Natural killer cell (primary cell): ENCODE measurements at places on chromosomes 11 and 22.

DNA sequence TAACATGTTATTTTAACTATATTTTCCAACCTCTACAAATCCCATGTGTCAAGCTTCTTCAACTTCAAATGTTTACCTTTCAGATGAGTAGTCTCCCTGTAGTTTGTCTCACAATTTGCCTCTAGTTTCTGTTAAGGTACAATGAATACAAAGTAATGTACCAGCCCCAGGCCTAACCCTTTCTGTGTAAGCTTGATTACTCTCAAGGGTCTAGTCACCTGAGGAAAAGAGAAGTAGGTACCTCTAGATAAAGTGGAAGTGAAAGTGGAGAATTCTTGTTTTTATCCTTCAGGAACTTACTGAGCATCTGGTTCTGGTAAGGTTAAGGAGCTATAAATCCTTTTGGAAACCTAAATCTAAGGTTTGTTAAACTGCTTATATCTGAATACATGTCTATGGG is at the start of gene OR51A7:
OR51A7 (plus strand) TSS at position 300 of the 400 bp plus-strand sequence. CDS start 3,587 bp downstream, outside the sequence.
- no peak for DNase-seq

DNA sequence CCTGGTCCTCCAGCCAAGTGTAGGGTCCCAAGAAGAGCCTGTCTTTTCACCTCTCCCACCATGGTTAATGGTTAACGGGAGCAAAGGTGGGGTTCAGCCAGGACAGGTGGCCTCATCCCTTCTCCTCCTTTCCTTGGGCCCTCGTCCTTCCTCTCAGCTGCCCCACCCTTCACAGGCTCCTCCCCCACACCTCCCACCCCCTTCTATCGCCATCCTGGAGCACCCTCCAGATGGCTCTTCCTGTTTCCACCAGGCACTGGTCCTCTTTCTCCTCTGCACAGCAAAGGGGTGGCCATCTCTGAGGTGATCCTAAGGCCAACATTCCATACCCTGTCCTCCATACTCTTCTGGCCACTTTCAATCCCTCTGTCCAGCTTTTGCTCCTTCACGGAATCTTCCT is 48.9 kb downstream of the SLC22A12 start:
- DNase-seq: no peak

DNA sequence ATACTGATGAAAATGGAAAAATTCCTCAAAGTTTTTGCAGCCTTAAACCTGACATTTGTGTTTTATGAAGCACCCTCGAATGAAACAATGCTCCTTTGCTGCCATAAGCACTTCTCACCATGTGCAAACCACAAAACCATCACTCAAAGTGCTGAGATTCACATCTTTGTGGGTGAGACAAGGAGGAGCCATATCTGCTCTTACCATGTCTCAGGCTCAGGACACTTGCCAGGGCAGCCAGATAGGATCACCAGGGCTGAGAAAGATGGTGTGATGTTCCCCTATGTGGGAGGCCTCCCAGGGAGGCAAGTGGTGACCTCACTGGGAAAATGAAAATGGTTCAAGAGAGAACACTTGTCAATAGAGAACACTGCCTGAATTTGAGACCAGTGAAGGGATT is 120.4 kb downstream of the CCDC34 start:
- DNase-seq: no peak

- DNase-seq: no peak
Measured at GRCh38 chr11:115430345-115430744, 73.9 kb downstream of the CADM1 start.

- DNase-seq: no peak
Measured at GRCh38 chr11:102794382-102794781, 3.6 kb downstream of the MMP1 start.

DNA sequence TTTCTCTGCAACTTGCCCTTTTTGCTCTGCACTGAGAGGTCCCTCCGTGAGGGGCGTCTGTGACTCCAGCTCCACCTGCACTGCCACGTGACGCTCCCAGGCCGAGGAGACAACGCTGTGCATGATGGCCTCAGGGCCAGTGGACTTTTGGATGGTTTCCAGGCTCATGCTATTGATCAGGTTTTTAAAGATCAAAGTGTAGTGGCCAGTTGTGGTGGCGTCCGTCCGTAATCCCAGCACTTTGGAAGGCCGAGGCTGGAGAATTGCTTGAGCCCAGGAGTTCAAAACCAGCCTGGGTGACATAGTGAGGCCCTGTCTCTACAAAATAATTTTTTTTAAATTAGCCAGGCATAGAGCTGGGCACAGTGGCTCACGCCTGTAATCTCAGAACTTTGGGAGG is 16.1 kb downstream of the RPL3 start:
- no peak for DNase-seq

GRCh38 chr11:68340003-68340767 is 27.8 kb downstream of the LRP5 start:
- DNase-seq: no peak

GRCh38 chr22:35457729-35458546 is 58.0 kb downstream of the MCM5 start:
- no peak for DNase-seq

- no peak for DNase-seq
Measured at GRCh38 chr11:85118151-85118550, 509.0 kb downstream of the DLG2 start.

DNA sequence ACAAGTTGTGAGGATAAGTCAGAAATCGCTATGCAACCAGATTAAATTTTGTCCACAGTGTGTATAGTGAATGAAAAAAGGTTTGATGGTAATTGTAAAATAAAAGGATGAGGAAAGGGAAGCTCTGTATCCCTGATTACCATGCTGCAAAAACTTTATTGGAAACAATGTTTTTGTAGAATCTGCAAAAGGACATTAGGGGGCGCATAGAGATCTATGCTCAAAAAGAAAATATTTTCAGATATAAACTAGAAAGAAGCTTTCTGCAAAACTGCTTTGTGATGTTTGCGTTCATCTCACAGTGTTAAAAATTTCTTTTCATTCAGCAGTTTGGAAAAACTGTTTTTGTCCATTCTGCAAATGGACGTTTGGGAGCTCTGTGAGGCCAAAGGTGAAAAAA is 390.5 kb downstream of the OR4C45 start:
- no peak for DNase-seq

GRCh38 chr11:21908211-21908610 is 284.7 kb upstream of the ANO5 start:
- DNase-seq: no peak

- DNase-seq: no peak
Measured at GRCh38 chr11:44301564-44302271, 8.2 kb downstream of the ALX4 start.

- no peak for DNase-seq
Measured at GRCh38 chr11:114017723-114018122, 41.8 kb upstream of the ZBTB16 start.

DNA sequence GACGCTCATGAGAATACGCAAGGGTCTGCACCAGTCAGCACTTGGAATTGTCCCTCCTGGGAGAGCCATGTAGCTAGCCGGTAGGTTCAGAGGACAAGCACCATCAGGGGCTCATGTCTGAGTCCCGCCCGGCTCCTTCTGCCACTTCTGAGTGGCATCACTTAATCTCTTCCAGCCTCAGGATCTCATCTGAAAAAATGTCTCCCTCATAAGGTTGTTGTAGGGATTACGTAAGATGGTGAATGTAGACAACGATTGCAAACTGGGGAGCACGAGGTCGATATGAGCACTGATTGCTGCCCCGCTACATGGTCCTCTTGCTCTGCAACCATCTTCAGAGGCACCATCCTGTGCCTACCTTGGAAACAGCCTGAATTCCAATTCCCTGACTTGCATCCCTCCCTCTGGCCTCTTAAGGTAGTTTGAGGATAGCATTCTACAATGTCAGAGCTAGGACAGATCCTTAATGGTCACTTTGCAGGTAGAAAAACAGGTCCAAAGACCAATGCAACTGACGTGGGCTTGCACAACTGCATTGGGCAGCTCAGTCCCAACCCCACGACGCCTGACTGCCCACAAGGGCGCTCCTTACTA is 115.8 kb upstream of the TMEM45B start:
- DNase-seq: no peak

DNA sequence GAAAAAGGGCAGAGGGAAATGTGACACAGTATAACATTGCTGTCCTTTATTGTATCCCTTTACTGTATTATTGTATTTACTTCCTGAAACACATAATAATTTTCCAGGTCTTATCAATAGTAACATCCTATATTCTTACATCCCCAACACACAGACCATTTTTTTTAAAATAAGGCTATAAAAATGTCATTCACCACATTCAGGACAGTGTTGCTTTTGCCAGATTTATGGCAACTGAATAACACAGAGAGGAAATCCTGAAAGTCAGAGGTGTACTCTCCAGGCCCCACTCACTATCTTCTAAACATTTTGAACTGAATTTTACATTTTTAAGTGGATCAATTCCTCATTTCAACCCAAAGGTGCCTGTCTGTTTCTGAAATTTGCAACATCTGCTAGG is 104.8 kb upstream of the MTMR2 start:
- no peak for DNase-seq

DNA sequence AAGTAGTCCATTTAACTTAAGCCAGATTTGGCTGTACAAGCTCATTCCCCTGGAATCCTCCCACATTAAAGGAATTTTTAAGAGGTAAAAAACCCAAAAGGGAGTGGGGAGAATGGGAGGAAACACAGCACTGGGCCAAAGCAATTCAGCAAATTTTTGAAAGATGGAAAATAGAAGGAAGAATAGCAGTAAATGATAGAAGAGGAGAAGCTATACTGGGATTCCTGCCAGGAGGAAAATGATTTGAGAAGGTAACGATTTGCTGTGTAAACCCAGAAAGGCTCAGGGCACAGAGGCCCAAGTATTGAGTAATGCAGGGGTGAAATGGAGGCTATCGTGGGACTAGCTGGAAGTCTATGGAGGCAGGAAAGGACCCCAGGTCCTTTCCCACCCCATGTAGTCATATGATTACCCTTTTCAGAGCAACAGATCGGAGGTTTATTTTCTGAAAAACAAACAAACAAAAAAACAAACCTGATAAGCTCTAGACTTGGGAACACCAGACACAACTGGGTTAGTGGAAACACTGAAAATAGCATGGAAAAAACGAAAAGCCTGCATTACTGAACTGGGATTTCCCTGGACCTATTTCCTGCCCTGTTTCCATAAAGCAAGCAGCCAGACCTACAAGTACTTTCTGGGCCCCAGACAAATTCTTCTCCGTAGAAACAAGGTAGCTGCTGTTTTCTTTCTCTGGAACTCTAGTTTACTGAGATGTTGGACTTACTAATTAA is 140.0 kb downstream of the SWAP70 start:
- DNase-seq: no peak

DNA sequence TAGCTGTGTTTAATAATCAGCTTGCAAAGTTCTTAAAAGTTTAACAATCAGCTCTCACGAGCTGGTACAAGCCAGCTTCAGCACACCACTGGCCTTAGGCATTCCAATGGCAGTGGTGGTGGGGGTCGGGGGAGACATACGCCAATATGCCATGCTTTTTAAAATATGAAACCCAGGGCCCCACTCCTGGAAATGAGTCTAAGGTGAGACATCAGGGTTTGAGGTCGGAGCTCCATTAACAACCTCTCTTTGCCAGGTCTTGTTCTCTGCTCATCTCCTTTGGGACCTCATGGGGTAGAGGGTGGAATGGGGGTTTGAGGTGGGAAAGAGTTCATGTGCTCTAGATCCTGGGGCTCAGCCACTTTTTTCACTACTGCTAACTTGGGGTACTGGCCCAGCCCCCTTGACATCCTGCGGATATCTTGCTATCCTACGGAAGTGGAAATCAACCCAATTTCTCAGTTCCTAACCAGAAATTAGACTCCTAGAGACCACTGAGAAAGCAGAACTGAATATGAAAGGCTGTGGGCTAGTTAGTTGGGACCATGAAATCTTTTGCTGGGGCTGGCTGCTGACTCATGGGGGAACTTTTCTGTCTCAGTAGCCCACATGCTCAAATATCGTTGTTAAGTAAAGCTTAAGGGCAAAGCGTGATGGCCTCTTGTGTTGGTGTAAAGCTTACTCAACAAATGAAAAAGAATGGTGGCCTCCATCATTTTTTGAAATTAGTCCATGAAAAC is 90.1 kb downstream of the PDHX start:
- DNase-seq: peak; percentile 59

GRCh38 chr11:15793043-15793996 is 563.0 kb downstream of the SOX6 start:
- no peak for DNase-seq

- no peak for DNase-seq
Measured at GRCh38 chr22:17952273-17952801, 72.0 kb downstream of the MICAL3 start.

GRCh38 chr22:36180038-36180880 is 19.7 kb upstream of the APOL3 start:
- DNase-seq: peak; percentile 84

GRCh38 chr11:61747192-61747966 is 5.1 kb upstream of the MYRF start:
- DNase-seq: peak; percentile 58

DNA sequence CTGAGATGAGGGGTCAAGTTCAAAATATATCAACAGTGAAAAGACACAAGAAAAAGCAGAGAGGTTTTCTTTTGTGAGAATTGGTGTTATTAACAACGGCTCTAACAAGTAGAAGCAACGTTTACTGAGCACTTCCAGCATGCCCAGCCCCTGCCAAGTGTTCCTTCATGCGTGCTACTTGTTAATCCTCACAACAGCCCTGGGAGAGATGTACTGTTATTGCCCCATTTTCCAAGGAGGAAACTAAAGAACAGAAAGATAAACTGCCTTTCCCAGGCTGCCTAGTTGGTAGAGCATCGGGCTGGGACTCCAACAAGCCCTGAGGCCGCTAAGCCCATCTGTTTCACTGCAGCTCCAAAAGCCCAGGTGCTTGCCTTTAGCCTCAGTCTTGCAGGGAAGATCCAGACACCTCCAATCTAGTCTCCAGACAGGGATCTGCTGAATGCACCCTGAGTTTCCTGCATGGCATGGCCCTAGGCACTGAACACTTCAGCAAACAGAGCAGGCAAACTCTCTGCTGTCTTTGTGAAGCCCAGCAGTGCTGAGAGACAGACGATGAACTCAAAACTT is 25.5 kb downstream of the SPATA19 start:
- DNase-seq: no peak

GRCh38 chr11:99069856-99070444 is 49.2 kb downstream of the CNTN5 start:
- no peak for DNase-seq

- no peak for DNase-seq
Measured at GRCh38 chr11:13423372-13423771, 39.6 kb downstream of the BTBD10 start.

- DNase-seq: no peak
Measured at GRCh38 chr22:42066126-42066761, 4.4 kb downstream of the NAGA start.

DNA sequence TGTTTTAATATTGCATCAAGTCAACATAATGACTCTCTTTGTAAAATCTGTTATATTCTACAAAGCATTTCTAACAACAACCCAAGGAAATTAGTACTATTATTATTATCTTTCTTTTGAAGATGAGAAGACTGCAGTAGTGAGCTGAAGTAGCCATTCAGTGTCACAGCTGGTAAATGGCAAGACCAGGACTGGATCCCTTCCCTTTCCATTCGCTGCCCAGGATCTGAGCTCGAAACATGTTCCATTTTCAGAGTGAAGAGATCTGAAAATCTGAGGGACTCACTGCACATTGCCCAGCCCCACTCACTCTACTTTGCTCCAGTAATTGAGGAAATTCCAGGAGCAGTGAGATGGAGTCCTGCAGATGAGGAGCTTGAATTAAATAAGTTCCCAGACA is 240.0 kb upstream of the BLID start:
- no peak for DNase-seq
